Activated naive CD4-positive, alpha-beta T cell treated with anti-CD3 and anti-CD28 coated beads, Interleukin-2, amount 50 U/mL, for 72 hours (primary cell): ENCODE measurements at places on chromosomes 3 and 15. TPM values are rescaled to one million over a fixed set of nuclear protein-coding genes. Genes with fewer than 3 reads are reported as not detected.

GRCh38 chr3:179852142-179852905 lies 184.4 kb downstream of the PEX5L start:
- no peak for DNase-seq

GRCh38 chr3:30753766-30754165 lies 140.7 kb downstream of the GADL1 start:
- DNase-seq, result no peak

The NBEAL2 gene
- total RNA-seq, result 122 TPM

The NANOGP8 gene
- not detected for total RNA-seq

- DNase-seq, result no peak
Measured at GRCh38 chr15:69484837-69485236, 32.2 kb downstream of the RPLP1 start.
